ENCODE measurements at places on chromosomes 5 and 9.

DNA sequence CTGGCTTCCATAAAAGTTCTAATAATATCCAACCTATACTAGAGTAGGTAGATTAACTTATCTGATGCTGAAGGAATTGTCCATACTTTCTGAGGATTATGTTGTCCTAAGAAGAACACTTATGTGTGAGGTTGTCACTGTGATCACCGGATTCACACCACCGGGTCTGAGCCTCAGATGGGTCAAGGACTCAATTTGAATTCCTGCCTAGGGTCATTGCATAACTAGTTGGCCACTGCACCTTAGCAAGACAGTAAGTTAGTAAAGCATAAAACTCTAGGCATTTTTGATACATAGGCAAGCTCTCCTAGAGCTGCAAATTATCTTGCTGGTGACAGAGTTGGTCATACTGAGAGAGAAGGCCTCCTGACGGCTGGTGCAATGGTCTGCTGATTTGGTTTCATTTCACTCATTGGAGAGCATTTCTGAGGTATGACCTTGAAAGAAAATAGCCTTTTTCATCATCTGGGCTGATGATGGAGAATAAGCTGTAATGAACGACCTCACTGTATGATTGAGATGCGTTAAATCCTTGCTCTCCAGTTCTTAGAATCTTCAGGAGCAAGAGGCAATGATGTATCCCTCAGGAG is 72.0 kb upstream of the CKMT2 start:
- H3K36me3 ChIP-seq: no peaks in the 10 kb centered on the region
- H3K4me3 ChIP-seq: no peak overlapping the region
- DNase-seq: no peak
- no peak overlapping the region for H3K27ac ChIP-seq

GRCh38 chr5:158287643-158288271 is 428.8 kb upstream of the CLINT1 start:
- no peaks in the 10 kb centered on the region for H3K4me1 ChIP-seq
- no peak overlapping the region for H3K4me3 ChIP-seq
- H3K36me3 ChIP-seq: no peaks in the 10 kb centered on the region
- no peak overlapping the region for H3K27ac ChIP-seq

DNA sequence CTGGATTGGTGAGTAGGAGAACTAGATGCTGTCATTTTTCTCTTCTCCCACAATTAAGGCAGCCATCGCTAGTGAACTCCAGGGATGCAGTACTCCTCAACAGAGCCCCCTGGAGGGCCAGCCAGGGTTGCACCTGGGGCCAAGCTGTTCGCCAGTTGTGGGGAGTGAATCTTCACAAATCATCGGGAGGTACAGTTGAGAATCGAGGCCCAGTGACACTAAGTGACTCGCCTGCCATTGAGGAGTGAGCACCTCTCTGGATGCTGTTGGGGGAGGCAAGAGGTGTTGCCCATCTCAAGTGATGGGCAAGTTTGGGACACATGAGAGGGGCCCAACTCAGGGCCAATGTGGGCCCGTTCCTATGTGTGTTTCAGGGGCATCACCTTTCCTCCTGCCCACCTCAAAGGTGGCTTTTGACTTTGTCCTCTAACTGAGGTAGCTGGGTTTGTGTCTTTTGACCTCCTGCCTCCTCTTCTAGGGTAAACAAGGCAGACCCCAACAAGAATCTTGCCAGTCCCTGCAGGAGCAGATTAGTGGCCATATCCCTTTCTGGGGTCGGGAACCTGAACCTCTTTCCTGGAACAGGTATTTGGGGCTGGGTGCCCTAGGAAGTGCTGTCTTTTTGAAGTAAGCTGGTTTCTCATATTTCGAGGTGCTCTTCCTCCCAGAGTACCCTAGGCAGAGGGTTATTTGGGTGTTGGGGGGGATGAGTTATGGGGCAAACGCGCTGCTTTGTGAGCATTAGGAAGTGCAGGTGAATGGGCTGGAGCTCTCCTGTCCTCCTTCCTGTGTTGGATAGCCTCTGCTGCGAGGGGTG is 181.2 kb downstream of the MACROH2A1 start:
- no peak overlapping the region for H3K4me3 ChIP-seq
- no peaks in the 10 kb centered on the region for H3K27me3 ChIP-seq
- no peak for DNase-seq
- H3K4me1 ChIP-seq: peaks cover 13% of the 10 kb centered on the region
- H3K36me3 ChIP-seq: no peaks in the 10 kb centered on the region

GRCh38 chr9:136051453-136051836 is 43.6 kb downstream of the NACC2 start:
- no peak for DNase-seq
- peaks cover 95% of the 10 kb centered on the region for H3K4me1 ChIP-seq
- H3K36me3 ChIP-seq: no peaks in the 10 kb centered on the region
- H3K4me3 ChIP-seq: peak overlapping the region; percentile 35
- peaks cover 21% of the 10 kb centered on the region for H3K27me3 ChIP-seq
- H3K27ac ChIP-seq: peak overlapping the region; percentile 65

GRCh38 chr5:178777520-178777919 is 47.1 kb upstream of the ZNF354A start:
- H3K27me3 ChIP-seq: no peaks in the 10 kb centered on the region
- H3K4me3 ChIP-seq: no peak overlapping the region
- H3K36me3 ChIP-seq: no peaks in the 10 kb centered on the region
- H3K4me1 ChIP-seq: peaks cover 15% of the 10 kb centered on the region

- H3K36me3 ChIP-seq: no peaks in the 10 kb centered on the region
- no peak for DNase-seq
- no peak overlapping the region for H3K27ac ChIP-seq
- peaks cover 5% of the 10 kb centered on the region for H3K4me1 ChIP-seq
Observed at GRCh38 chr9:123828449-123828848, 101.5 kb downstream of the DENND1A start.

- no peaks in the 10 kb centered on the region for H3K36me3 ChIP-seq
- DNase-seq: no peak
- H3K4me3 ChIP-seq: no peak overlapping the region
Observed at GRCh38 chr5:149279661-149280060, 8.0 kb downstream of the AFAP1L1 start.

DNA sequence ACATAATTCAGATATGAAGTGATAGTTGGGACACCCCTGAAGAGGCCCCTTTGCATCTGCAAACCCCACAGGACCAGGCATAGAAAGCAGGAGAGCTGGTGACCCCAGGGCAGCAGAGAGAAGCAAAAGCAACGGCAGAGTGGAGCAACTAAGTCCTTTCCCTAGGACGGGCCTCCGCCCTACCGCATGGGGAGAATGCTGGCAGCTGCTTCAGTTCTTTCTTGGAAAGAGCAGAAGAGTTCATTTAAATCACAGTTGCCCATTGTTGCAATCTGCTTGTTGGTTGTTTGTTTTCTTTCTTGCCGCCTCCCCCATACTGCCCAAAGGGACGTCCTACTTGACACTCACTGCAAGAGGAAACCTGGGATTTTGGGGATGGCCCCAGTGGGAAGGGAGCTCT is 126.2 kb downstream of the ADAMTS16 start:
- no peaks in the 10 kb centered on the region for H3K4me1 ChIP-seq
- no peak overlapping the region for H3K4me3 ChIP-seq
- no peaks in the 10 kb centered on the region for H3K36me3 ChIP-seq
- H3K27ac ChIP-seq: no peak overlapping the region

- DNase-seq: peak; percentile 48
- no peak overlapping the region for H3K27ac ChIP-seq
- H3K4me1 ChIP-seq: no peaks in the 10 kb centered on the region
- no peaks in the 10 kb centered on the region for H3K27me3 ChIP-seq
- no peak overlapping the region for H3K4me3 ChIP-seq
Observed at GRCh38 chr9:13758936-13759335, 479.4 kb upstream of the MPDZ start.

DNA sequence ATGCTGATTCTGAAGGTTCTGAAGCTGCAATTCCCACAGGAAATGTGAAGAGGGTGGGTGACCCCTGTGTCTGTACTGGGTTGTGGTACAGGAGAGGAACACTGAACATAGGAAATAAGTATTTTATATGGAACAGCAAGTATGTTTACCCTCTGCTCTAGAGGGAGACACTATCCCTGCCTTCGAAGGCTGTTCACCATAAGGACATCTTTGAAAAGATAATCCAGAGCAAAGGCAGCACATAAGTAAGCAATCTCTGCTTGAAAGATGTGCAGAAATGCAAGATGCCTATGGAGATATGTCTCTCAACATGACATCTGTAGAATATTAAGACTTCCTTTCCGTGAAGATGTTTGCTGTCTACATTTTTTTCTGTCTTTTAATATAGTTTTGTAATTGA is 184.4 kb upstream of the EFNA5 start:
- no peak for DNase-seq
- no peaks in the 10 kb centered on the region for H3K27me3 ChIP-seq
- no peaks in the 10 kb centered on the region for H3K4me1 ChIP-seq
- H3K4me3 ChIP-seq: no peak overlapping the region

DNA sequence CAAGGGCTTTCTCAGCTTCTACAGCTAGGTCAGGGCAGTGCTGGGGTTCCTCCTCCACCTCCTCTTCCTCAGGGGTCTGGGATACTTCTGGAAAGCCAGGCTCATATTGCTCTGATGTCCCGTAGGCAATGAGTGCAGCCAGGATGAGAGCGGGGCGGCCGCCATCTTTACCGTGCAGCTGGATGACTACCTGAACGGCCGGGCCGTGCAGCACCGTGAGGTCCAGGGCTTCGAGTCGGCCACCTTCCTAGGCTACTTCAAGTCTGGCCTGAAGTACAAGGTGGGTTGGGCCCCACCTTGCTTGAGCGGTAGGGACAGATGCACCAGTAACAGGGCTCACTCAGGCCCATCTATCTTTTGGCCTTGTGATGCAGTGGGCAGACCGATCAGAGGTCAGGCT is 34.8 kb downstream of the GSN start:
- H3K4me1 ChIP-seq: peaks cover 15% of the 10 kb centered on the region
- H3K27ac ChIP-seq: peak overlapping the region; percentile 17
- no peaks in the 10 kb centered on the region for H3K36me3 ChIP-seq
- H3K27me3 ChIP-seq: no peaks in the 10 kb centered on the region
- DNase-seq: peak; percentile 16

DNA sequence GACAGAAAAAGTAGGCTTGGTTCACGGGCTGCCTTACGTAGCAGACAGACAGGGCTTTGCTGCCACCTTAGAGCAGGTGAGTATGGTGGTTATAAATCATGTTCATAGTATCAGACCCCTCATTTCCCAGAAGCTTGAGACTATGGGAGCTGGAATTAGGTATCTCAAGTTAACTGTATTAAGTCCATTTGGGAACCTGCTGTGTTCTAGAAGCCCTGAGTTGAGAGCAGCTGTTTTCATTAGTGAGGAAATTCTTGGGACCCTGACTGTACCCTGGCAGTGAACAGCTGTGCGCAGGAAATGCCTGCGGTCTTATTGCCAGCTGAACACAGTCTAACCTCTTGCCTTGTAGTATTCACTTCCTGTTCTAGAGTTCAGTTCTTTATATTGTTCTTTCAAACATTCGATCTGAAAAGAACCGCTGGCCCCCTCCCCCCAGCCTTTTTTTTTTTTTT is 29.8 kb downstream of the UGCG start:
- H3K4me1 ChIP-seq: peaks cover 55% of the 10 kb centered on the region
- peaks cover 57% of the 10 kb centered on the region for H3K36me3 ChIP-seq
- H3K27me3 ChIP-seq: no peaks in the 10 kb centered on the region
- H3K27ac ChIP-seq: peak overlapping the region; percentile 75

GRCh38 chr5:9589049-9589835 is 40.9 kb downstream of the TAS2R1 start:
- H3K36me3 ChIP-seq: no peaks in the 10 kb centered on the region
- no peaks in the 10 kb centered on the region for H3K27me3 ChIP-seq
- no peak overlapping the region for H3K4me3 ChIP-seq
- H3K27ac ChIP-seq: no peak overlapping the region

DNA sequence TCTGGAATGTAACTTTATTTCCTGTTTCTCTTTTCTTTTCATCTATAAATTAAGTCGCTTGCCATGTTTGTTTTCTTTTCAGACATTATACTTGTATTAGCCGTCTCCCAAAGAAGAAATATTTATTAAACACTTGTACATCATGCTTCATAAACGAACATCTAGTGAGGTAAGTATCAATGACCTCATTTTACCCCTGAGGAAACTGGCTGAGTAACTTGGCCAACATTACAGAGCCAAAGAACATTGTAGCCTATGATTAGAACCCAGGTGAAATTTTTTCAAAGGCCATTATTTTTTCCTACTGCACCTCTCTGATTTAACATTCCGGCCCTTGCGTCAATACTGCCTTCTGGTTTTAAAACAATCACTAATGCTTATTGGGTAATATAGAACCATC is 4.2 kb downstream of the FREM1 start:
- DNase-seq: no peak
- no peaks in the 10 kb centered on the region for H3K4me1 ChIP-seq
- H3K27me3 ChIP-seq: no peaks in the 10 kb centered on the region
- H3K27ac ChIP-seq: no peak overlapping the region

GRCh38 chr5:98989727-98990126 is 60.9 kb upstream of the CHD1 start:
- H3K4me3 ChIP-seq: no peak overlapping the region
- H3K36me3 ChIP-seq: no peaks in the 10 kb centered on the region
- H3K27ac ChIP-seq: no peak overlapping the region
- H3K27me3 ChIP-seq: no peaks in the 10 kb centered on the region
- DNase-seq: no peak

DNA sequence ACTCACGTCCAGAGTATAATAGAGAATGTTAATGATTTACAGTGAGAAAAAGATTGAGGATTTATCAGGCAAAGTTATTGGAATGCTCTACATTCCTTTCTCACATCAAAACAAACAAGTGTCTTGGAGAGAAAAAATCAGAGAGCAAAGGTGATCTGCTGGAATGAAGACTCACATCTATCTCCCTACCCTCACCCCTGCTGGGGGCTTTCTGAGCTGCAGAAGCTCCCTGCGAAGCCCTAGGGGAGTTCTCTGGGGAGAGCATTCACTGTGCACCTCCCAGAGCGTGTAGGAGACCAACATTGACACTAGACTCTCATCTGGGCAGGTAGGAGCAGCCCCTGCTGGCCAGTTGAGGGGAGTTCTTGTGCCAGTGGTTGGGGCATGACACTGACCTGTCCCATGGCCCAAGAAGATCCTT is 76.6 kb upstream of the ADAMTS16 start:
- no peaks in the 10 kb centered on the region for H3K4me1 ChIP-seq
- no peak for DNase-seq
- no peaks in the 10 kb centered on the region for H3K27me3 ChIP-seq
- H3K4me3 ChIP-seq: no peak overlapping the region
- no peak overlapping the region for H3K27ac ChIP-seq
- no peaks in the 10 kb centered on the region for H3K36me3 ChIP-seq

GRCh38 chr5:65010841-65011240 is 242.1 kb downstream of the CWC27 start:
- no peak overlapping the region for H3K4me3 ChIP-seq
- no peak overlapping the region for H3K27ac ChIP-seq
- H3K27me3 ChIP-seq: no peaks in the 10 kb centered on the region
- no peaks in the 10 kb centered on the region for H3K36me3 ChIP-seq

- H3K4me3 ChIP-seq: no peak overlapping the region
- no peaks in the 10 kb centered on the region for H3K4me1 ChIP-seq
Observed at GRCh38 chr9:107213561-107214028, 69.5 kb upstream of the RAD23B start.

DNA sequence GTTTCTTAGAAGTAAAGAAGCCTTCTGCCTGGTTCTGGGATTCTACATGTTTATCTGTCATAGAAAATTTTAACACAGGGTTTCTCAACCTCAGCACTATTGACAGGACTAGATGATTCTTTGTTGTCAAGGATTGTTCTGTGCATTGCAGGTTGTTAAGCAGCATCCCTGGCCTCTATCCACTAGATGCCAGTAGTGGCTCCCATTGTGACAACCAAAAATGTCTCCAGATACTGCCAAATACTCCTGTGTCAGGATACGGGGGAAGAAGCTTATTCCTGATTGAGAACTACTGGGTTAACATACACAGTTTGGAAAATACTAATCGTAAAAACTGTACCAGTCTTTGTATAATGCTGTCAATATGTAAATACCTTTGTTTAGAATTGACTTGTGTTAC is 167.1 kb downstream of the NIPBL start:
- no peaks in the 10 kb centered on the region for H3K27me3 ChIP-seq
- no peak overlapping the region for H3K27ac ChIP-seq
- no peak overlapping the region for H3K4me3 ChIP-seq
- no peaks in the 10 kb centered on the region for H3K4me1 ChIP-seq
